Coronary artery (tissue), 2 donors: ENCODE measurements at places on chromosomes 3 and 15.

GRCh38 chr15:75646944-75647364 lies 758 bp upstream of the SNX33 start:
- no peak for DNase-seq

- no peak for DNase-seq
These were observed 99.9 kb downstream of the GABRG3 start for GRCh38 chr15:27070841-27071240.

GRCh38 chr3:148790370-148790769 lies 37.2 kb upstream of the CPB1 start:
- no peak for DNase-seq

- DNase-seq: no peak
These were observed 41.5 kb downstream of the SPRED1 start for GRCh38 chr15:38294126-38294525.

DNA sequence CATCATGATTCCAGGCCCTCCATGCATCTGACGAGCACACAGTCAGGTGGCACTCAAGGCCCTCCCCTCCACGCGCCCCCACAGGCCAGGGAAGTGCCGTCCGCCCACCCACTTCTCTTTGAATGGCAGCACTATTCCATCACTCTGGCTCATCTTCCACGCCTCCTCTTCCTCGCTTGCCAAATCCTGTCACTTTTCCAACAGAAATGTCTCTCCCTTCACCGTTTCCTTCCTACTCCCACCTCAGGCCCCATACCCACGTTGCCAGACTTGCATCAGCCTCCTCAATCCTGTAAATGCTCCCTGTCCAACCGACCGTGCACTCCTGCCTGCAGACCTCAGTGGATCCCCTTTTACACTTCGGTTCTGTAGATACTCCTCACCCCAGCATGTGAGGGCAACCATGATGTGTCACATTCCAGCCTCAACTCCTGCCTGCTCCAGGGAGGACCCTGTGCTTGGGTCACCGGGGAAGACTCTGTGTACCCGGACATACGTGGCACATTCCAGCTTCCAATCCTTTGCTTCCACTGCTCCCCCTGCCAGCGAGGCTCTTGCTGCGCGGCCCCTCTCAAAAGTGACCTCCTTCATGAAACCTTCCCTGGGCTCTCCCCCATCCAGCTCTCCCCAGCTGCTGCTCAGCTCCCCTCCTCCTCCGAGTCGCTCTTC lies 29.6 kb downstream of the ADCY5 start:
- no peak for DNase-seq
